HT-29 (cell line): ENCODE measurements at places on chromosomes 1 and 21.

- no peak for DNase-seq
These were observed 36.7 kb downstream of the CHD5 start for GRCh38 chr1:6143395-6143794.

GRCh38 chr1:89820422-89821321 lies at the start of gene LRRC8D:
Gene LRRC8D, plus strand, starts transcription at chr1:89821032. Its CDS starts 112,037 bp downstream, at chr1:89933069.
- peak; percentile 85 for DNase-seq

DNA sequence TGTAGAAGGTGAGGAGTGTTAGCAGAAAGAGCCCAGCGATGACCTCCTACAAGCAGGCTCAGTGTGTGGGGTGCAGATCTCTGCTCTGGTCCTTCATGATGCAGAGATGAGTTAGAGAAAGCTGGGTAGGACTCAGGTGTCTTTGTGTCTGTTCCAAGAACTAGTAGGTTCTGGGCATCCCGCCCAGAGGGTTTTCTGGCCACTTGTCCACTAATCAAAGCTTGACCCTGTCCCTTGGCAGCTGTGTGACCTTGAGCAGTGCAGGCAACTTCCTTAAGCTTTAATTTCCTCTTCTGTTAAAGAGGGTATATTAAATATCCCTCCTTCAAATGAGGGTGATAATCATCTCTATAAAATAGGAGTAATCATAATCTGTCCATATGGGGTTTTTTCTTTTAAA lies 54.7 kb upstream of the WNT4 start:
- no peak for DNase-seq

- no peak for DNase-seq
These were observed 112.2 kb upstream of the GJB5 start for GRCh38 chr1:34642679-34643078.

GRCh38 chr1:153532769-153533599 lies 2.8 kb downstream of the S100A6 start:
- DNase-seq, result peak; percentile 97

DNA sequence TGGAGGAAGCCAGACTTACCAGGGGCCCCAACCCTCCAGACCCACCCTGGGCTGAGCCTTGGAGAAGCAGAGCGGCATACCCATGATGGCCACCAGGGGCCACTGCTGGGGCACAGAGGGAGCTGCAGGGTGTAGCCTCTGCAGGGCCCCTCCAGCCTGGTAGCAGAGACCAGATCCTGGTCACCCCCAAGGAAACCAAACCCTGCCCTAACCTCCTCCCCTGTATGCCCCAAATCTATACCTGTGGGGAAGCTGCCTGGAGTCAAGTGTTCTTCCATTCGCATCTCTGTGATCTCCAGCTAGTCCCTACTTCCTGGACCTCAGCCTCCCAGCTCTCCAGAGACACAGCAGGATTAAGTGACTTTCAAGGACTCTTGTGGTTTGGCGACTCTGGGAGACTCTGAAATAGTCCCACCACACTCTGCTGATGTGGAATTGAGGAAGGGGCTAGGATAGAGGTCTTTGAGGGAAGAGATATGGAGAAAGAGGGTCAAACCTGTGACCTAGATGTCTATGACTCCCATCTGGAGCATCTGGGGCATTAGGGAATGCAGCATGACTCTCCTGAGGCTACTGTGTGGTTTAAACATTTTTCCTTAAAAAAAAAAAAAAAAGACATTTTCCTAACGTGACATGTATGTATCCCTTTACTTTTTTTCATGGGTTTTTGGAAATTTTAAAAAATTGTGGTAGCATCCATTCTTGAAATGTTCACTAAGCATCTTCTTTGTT lies 119.2 kb upstream of the IPO9 start:
- DNase-seq, result peak; percentile 66

DNA sequence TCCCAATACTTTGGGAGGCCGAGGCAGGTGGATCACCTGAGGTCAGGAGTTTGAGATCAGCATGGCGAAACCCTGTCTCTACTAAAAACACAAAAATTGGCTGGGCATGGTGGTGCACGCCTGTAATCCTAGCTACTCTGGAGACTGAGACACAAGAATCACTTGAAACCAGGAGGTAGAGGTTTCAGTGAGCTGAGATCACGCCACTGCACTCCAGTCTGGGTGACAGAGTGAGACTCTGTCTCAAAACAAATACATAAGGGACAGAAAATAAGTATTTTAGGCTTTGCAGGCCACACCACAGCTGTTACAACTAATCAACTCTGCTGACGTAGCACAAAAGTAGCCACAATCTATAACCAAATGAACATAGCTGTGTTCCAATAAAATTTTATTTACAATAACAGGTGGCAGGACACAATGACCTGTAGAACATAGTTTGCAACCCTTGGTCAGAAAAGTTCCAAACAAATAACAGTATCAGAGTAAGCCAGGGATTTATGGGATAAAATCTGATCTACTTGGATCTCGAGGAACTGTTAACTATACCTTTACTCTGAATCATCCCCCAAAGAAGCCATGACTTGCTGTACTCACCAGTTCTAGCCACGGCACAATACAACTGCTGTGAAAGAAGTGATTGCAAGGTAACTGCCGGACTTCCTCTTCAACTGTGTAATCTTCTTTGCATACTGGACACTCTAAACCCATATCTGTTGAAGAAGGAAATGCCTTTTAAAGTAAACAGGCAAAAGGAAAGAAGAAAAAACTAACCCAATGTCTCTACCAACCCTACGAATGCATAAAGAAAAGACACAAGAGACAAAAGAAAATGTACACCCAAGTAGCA lies 28.3 kb downstream of the CD160 start:
- no peak for DNase-seq

DNA sequence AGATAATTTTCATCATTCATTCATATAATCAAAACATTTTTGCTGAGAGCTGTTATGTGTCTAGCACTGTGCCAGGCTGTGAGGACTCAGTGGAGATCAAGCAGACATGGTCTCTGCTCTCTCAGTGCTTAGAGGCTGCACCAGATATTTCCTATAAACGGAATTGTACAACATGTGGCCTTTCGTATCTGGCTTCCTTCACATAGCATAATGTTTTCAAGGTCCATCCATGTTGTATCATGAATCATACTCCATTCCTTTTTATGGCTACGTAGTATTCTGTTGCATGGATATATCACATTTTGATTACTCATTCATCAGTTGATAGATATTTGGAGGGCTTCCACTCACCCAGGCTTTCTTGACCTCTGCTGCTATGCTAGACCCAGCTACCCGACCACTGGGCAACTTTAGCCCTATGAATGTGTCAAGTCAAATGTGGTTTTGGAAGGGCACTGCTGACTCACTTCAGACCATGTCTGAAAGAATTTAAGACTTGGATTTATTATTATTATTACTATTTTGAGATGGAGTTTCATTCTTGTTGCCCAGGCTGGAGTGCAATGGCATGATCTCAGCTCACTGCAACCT lies 18.5 kb downstream of the NCF2 start:
- no peak for DNase-seq

DNA sequence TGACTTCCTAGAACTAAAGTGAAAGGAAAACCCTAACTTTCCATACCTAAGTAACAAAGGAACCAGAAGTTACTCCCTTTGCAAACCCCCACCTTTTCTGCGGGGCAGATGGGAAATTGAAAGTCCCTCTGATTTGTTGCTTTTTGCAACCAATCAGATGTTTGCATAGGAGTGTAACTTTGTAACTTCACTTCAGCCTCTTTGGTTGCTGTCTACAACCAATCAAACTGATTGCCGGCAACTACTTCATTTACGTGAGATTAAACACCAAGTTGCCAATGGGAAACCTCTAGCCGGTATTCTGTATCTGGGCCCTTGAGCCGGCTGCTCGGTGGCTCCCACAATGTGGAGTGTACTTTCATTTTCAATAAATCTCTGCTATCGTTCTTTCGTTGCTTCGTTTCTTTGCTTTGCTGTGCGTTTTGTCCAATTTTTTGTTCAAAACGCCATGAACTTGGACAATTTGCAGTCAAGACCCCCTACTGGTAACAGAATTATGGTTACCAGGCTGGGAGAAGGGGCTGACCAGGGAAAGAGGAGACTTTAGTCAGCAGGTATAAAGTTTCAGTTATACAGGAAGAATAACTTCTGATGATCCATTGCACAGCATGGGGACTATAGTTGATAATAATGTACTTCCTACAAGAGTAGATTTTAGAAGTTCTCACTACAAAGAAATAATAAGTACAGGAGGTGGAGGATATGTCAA lies 69.2 kb upstream of the RGS2 start:
- peak; percentile 70 for DNase-seq

DNA sequence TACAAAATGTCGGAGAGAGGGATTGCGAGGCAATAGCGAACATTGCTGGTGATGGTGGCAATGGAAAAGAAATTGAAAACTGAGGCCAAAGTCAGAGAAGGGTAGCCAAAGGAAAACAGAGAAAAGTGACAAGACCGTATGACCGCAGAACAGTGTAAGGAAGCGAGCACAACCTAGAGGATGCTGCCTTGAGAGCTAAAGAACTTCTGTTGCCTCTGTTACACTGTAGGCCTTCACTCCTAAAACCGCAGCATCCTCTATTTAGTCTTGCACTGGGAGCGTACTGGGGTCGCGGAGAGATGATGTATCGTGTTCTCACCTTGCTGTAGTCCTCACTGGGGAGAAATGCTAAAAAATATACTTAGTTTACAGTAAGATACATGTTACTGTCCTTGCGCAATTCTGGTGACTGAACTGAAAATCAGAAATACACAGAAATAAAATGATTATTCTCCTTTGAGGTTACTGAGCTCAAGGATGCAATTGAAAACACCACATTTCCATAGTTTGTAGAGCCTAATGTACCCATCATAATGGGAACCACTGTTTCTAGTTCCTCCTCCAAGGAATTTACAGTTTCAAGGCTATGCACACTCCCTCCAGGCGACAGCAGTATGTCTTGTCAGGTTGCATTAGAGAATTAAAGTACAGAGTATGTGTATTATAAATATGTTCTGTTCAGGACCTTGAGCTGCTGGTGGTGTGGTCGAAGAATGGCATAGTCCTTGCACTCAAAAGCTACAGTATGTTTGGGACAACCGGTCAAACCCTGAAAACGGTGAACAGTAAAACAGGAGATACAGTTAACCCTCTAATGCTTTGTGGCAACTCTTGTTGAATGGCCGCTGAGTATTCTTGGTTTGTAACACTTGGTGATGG lies 1.3 kb downstream of the NEK7 start:
- DNase-seq, result peak; percentile 64

GRCh38 chr1:15538771-15539170 lies 12.1 kb downstream of the DNAJC16 start:
- no peak for DNase-seq

GRCh38 chr1:84078108-84078841 lies 65.8 kb upstream of the PRKACB start:
- no peak for DNase-seq

DNA sequence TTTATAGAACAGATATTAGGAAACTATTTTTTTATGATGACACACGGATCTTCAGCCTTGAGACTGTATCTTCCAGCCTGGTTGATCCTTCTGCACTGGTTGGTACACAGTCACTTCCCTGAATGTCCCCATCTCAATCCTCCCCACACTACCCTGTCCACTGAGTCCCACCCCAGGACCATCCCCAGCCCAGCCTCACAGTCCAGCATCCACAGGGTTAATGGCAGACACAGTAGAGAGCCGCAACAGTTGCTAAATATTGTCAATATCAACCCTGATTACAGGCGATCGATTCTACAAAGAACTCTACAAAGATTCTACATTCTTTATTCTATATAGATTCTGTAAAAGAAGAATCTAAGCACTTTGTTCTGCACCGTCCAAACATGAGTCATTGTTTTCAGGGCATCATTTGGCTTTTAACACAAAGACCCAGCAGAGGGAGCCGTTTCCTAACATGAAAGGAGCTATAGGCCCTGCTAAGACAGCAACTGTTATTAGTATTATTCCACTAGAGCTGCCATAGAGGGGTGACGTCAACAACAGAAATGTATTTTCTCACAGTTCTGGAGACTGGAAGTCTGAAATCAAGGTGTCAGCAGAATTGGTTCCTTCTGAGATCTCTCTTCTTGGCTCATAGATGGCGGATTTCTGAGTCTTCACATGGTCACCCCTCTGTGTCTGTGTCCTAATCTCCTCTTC lies 30.1 kb upstream of the IFNAR2 start:
- DNase-seq, result peak; percentile 89

- no peak for DNase-seq
These were observed 29.9 kb upstream of the CTPS1 start for GRCh38 chr1:40949563-40949962.

DNA sequence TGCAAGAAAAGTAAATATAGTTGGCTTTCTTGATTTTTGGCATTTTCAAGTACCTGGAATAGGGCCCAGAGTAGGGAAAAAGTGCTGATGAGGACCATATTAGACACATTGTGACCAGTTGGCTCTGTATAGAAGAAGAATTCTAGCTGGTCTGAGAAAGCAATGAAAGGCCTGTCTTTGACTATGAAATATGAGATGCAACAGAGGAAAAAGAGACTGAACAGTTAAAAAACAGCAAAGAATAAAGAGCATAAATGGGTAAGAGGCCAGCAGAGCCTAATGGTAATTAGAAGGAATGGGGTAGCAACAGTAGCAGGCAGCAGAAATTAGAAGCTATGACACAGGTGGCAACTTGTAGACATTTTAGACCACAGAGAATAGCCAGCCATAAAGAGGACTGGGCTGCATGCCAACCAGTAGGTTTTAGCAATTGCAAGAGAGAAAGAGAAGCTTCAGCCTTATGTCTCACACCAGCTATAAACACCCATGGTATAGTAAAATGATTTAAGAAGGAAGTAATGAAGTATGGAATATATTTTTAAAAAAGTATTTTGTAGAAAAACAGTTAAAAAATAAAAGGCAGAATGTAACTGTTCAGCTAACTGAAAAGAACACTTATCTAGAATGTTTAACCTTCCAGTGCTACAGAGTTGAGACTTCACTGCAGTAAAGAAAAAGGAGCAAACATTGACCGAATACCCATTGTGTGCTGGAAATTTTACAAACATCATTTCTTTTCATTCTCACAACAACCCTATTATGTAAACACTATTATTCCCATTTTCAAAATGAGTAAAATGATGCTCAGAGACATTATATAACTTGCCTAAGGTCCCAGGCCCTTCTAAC lies 114.1 kb downstream of the LHX4 start:
- peak; percentile 22 for DNase-seq

DNA sequence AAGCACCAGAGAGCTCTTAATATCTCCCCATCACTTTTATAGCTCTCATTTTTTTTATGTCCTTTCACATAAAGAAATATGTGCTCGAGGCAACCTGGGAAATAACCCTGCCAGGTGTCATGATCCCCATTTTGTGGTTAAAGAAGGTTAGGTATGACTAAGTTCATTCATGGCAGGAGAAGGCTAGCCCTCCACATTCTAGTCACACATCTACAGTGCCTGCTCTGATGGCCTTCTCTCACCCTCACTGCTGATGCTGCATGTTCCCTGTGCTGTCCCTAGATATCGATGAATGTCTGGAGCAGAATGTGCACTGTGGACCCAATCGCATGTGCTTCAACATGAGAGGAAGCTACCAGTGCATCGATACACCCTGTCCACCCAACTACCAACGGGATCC lies 187.5 kb downstream of the TPR start:
- DNase-seq, result no peak
